ENCODE measurements at places on chromosomes 7 and 10.

- no peak for DNase-seq
Measured at GRCh38 chr7:100087055-100087750, 1.6 kb upstream of the COPS6 start.

DNA sequence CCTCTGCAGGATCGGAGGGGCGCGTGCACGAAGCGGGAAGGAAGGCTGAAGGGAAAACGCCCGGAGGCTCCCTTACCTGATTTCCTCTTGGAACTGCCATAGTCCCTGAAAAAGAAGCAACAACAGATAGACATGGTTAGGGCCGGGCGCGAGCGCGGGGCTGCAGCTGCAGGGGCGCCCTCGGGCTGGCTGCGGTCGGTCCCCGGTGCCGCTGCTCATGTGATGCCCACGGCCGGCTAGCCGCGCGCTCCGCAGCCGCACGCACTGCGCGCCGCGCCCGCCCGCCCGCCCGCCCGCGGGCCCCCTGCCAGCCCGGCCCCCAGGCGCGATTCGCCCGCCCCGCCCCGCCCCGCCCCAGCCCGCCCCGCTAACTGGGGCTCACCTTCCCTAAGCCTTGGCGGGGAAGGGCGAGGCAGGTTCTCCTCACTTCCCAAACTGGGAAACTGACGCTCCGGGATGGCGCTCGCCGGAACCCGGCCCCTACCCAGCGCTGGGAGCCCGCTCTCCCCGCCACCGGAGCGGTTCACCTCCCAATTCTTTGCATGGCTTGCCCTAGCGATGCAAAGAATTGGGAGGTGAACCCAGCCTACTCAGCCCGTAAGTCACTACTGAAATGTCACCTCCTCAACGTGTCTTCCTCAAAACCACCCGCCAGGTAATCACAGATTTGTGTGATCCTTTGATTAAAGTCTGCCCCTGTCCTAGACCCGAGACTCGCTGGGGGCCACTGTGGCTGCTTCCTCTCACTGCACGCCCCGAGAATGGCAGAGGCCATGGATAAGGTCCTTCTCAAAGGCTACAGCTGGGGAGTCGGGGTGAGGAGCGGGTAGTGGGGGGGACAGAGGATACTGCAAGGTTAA is 162.2 kb downstream of the SH3PXD2A start:
- DNase-seq: no peak

DNA sequence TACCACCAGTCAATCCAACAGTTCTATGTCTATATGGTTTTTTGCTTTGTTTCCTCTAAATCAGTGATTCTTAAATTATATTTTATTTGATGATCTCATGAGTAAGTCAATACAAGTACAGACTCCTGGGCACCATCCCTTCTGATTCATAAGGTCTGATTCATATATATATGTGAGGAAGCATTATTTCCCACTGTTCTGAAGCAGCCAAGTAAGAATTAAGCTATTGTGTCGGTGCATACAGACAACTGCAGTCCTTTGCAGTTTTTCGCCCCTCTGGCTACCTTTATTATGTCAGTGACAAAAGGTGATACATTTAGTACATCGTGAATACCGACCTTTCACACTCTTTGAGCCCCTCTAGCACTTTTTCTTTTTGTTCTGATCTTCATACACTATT is 1079.6 kb upstream of the C7orf33 start:
- no peak for DNase-seq

DNA sequence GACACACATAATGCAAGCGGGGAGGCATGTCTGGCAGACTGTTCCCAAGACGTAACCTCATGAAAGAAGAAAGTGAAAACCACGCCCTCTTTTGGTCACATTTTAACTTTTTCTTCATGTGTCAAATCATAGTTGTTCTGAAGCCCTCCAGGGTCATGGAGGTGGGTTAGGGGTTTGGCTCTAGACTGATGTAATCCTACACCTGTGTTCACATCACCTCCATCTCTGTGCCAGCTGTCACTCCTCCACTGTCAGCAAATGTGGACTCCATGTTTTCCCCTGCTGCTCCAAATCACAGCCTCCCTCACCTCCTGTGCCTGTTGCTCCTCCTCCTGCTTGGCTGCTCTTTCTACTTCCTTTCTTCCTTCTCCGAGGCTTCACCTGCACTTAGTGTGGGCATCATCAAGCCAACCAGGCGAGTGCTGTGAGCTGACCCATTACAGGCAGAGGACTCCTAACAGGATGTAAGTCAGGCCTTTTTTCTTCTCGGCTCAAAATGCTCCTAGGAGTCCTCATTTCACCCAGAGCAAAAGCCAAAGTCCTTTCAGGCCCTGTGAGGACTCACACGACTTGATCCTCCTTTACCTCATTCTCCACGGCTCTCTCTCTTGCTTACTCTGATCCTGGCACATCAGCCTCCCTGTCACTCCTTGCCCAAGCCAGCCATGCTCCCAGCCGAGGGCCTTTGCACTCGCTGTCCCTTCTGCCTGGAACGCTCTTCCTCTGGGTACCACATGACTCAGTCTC is 66.4 kb upstream of the IFRD1 start:
- DNase-seq: no peak

DNA sequence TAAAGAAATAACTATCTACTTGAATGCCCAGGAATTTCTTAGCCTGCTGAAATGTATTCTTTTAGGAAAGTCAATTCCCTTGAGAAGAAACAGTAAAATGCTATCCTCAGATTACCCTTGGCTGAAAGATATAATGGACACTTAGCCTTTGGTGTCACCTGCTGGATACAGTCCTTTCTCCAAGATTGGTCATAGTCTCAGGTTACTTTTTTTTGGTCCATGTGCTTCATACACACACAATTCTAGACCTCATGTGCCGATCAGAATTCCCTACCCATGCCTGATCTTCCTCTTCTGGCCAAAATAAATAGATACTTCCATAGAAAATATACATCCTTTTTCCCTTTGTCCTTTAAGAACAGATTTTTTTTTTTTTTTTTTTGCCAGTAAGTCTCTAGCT is 218.9 kb upstream of the PHYHIPL start:
- no peak for DNase-seq

- no peak for DNase-seq
Measured at GRCh38 chr10:49384268-49384953, 11.5 kb downstream of the DRGX start.

DNA sequence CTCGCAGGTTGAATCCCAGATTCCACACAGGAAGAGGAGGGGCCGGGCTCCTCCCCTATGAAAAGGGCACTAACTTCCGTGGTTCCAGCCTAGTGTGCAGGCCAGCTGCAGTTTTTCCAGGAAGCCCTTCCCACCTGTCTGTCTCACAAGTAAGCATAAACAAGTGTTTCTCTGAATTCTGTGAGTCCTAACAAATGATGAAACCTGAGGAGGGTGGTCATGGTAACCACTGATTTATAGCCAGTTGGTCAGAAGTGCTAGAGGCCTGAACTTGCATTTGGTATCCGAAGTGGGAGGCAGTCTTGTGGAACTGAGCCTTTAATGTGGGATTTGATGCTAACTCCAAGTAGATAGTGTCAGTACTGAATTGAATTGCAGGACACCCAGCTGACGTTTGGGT is 54.7 kb upstream of the STEAP4 start:
- DNase-seq: no peak

- no peak for DNase-seq
Measured at GRCh38 chr10:6019010-6019782, 41.9 kb upstream of the IL15RA start.

- no peak for DNase-seq
Measured at GRCh38 chr10:76026905-76027304, 595.5 kb downstream of the LRMDA start.

GRCh38 chr7:66845379-66846095 is 75.5 kb upstream of the TMEM248 start:
- DNase-seq: no peak

Measured in caudate nucleus (tissue), 63 donors.